ENCODE measurements at places on chromosomes 6 and 20.
A peak's percentile ranks its signal among the peaks of the same experiment; 100 is the strongest.

DNA sequence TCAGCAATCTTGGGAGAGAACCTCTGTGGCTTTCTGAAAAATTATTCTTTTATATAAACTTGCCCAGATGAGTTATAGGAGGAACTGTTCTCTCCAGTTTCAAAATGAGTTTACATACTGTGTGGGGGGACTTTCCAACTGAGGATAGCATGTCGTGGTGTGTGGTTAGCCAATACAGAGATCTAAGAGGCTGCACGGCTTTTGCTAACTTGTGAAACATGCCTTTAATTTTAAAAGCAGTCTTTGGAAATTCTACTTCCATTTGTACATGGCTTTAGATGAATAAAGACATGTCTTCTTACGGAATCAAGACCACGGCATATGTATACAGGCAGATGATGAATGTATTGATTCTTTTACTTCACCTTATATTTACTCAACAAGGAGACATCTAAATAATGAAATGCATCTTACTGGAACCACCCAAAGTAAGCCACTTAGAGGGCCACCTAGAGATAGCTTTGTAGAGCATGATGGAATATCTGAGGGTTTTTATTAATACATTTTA is 39.8 kb downstream of the HIVEP1 start:
- peak; percentile 37 for DNase-seq

DNA sequence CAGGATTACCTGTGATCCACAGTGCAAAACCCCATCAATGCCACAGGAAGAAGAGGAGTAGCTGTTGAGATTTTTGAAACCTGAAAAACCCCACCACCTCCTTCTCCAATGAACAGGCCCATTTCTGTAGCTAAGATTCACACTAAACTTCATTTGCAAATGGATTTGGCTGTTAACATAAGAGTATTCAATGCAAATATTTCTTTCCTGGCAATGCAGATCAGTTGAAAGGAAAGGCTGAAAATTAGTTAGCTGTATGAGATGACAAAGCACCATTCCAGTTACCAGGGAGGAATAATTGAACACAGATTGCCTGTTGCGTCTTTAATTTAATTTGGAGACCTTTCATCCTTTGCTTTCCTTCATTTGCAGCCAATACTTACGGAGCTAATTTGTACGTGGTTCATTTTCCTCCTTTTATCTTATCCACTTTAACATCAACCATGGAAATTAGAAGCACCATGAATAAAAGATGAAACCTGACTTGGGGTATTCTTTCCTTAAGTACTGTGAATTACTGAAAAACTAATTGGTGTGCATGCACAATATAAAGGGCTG is 4.2 kb downstream of the B3GAT2 start:
- no peak for DNase-seq

- DNase-seq, result no peak
Measured at GRCh38 chr6:118216751-118217150, 309.7 kb downstream of the SLC35F1 start.

- DNase-seq, result no peak
Measured at GRCh38 chr6:38403548-38403947, 236.2 kb downstream of the BTBD9 start.

DNA sequence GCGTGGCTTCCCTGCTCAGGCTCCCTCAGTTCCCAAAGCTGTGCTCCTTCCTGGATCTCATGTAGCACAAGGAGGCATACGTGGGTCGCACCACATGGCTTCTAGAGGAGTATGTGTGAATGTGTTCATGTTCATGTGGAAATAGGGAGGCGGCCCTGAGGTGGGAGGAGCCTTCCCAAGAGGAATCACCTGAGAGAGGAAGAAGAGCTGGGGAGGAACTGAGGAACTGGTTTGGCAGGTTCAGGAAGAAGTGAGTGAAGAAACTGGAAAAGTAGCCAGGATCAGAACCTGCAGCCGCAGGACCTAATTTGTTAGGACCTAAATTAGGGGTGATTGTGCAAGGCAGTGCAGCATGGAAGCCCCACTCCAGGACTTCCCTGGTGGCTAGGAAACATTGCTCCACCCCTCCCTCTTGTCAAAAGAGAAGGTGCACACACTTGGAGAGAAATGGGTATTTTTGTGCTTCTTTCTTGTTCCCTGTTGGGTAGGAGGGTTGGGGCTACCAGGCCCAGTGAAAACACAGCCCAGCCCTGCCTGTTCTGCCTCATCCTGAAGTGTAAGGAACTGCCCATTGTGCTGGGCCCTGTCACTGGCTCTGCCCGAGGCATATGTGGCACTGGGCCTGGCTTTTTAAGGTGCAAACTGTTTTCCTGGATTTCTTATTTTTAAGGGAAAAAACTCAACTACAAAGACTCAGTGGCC is 20.7 kb downstream of the SYNJ2 start:
- DNase-seq, result no peak

GRCh38 chr6:106048336-106048735 is 37.8 kb upstream of the PRDM1 start:
- no peak for DNase-seq

GRCh38 chr20:34083137-34083536 is 28.9 kb downstream of the EIF2S2 start:
- DNase-seq, result no peak

GRCh38 chr6:14765106-14765505 is 480.8 kb upstream of the JARID2 start:
- no peak for DNase-seq

- DNase-seq, result peak; percentile 77
Measured at GRCh38 chr6:159044899-159045727, at the start of gene TAGAP. Gene TAGAP (minus strand): TSS chr6:159044991. CDS start chr6:159044146, 845 bp downstream.

GRCh38 chr6:106883808-106884262 is 90.7 kb downstream of the CD24 start:
- no peak for DNase-seq

DNA sequence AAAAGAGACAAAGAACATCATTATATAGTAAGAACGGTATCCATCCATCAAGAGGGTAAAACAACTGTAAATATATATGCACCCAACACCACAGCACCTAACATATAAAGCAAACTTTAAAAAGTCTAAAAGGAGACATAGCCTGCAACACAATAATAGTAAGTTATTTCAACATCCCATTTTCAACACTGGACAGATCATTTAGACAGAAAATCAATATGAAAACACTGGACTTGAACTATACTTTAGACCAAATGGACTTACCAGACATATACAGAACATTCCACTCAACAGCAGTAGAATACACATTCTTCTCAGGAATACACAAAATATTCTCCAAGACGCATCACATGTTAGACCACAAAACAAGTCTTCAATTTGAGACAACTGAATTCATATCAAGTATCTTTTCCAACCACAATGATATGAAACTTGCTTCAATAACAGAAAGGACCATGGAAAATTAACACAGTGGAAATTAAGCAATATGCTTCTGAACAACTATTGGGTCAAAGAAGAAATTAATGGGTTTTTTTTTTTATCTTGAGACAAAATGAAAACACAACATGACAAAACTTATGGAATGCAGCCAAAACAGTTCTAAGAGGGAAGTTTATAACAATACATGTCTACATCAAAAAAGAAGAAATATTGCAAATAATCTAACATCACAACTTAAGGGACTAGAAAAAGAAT is 23.9 kb upstream of the ASF1A start:
- no peak for DNase-seq

DNA sequence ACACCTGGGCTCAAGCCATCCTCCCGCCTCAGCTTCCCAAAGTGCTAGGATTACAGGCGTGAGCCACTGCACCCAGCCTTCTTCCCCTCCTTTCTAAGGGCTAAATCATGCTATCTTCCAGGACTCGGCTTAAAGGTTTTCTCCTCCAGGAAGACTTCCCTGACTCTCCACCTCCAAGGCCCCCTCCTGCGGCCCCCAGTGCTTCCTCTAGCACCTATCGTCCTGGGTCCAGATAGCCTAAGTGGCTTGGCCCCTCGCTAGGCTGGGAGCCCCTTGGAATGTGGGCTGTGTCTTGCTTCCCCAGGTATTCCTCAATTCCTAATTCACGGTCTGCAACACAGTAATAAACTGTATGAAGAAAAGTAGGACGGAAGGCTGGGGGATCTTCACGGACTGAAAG is 36.7 kb downstream of the PIM1 start:
- DNase-seq, result no peak

DNA sequence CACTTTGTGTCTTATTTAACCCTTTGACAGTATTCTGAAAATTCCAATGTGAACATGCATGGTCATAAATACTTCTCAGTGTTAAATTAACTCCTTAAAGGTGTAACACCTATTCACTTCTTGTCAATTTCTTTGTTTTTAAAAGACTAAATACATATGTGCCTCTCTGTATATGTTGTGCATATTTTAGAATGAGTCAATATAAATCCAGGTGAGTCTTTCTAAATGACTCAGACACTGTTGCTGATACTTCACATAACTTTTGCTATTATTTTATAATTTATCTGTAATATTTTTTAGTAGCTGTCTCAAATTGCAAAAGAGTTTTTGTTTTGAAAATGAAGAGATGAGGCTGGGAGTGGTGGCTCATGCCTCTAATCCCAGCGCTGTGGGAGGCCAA is 36.0 kb downstream of the TIAM2 start:
- DNase-seq, result no peak
